SW 1271 (cell line): ENCODE measurements at places on chromosomes 5 and 9.

DNA sequence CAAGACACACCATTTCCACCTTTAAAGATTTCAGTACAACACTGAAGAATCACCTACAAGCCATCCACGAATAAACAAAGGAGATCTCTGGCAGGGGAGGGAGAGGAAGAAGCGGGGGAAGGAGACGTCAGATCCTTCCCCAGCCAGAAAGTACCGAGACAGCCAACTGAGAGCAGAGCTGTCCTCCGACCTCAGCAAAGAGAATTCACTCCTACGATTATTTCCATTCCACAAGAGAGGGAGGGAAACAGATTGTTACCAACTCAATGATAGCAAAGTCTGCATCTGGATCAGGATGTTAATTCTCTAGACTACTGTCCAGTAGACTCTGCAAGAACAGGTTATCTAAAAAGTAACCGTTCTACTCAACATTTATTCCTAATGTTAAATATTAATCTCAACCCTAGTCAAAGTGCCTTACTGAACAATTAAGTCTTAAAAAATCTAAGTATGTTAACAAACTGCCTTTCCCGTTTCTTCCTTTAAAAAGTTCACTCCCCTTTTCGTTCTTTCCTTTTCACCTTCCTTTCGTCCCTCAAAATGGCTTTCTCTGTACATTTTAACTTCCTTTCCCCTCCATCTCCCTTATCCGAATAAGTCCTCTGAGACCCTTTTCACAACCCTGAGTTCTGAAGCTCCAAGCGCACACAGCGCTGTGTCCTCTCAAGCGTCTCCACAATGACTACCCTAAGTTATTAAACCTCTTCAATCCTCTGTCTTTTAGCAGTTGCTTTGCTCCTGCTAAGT, 1.4 kb downstream of the CHD1 start:
- peak; percentile 72 for DNase-seq

DNA sequence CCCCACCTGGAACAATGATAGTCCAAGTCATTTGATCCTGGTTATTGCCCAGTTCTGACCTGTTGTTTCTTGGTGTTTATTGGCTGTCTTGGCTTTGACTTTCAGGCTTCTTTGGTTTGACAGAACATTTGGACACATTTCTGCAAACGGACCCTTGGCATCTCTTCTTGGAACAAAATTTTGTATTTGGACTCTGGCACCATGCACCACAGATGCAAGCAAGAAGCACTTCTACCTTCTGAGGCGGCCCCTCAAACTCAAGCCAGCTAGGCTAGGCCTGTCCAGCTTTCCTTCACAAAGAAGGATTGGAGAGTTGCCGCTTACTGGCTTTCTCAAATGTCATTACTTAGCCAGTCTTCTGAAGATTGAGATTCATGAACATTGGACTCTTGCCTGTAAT, 23.1 kb upstream of the FGF10 start:
- no peak for DNase-seq

DNA sequence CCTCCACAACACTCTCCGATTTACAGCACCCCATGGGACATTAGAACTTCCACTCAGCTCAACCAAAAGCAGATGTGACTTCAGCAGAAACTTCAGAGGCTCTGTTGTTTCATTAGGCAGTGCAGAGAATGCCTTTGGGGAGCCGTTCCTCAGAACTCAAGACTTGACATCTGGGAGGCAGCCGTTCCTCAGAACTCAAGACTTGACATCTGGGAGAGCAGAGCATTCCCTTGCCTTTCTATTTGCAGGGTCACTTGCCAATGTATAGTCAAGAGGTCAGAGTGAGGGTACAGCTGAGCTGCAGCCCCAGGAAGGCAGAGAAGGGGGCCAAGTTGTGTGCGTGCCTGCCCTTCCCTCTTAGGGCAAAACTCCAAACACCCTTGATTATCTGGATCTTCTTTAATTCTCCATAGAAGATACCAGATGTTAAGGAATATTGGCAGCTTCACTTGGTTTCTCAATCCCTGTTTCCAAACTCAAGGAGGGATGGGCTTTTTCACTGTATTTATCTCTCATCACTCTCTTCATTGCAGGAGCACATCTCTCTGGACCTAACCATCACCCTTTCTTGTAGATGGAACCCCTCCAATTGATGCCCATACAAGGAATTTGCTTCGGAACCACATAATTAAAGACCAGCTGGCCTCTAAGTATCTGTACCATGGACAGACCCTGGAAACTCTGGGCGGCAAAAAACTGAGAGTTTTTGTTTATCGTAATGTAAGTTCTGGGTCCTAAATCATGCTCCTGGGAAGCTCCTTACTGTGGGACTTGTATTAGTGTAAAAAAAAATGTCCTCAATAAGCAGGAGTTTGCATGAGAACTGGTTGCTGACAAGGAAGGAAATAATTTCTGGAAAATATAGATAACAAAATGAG, 25.6 kb downstream of the TGFBI start:
- DNase-seq: no peak

- no peak for DNase-seq
Observed at GRCh38 chr5:170565072-170565471, 61.3 kb downstream of the KCNIP1 start.

DNA sequence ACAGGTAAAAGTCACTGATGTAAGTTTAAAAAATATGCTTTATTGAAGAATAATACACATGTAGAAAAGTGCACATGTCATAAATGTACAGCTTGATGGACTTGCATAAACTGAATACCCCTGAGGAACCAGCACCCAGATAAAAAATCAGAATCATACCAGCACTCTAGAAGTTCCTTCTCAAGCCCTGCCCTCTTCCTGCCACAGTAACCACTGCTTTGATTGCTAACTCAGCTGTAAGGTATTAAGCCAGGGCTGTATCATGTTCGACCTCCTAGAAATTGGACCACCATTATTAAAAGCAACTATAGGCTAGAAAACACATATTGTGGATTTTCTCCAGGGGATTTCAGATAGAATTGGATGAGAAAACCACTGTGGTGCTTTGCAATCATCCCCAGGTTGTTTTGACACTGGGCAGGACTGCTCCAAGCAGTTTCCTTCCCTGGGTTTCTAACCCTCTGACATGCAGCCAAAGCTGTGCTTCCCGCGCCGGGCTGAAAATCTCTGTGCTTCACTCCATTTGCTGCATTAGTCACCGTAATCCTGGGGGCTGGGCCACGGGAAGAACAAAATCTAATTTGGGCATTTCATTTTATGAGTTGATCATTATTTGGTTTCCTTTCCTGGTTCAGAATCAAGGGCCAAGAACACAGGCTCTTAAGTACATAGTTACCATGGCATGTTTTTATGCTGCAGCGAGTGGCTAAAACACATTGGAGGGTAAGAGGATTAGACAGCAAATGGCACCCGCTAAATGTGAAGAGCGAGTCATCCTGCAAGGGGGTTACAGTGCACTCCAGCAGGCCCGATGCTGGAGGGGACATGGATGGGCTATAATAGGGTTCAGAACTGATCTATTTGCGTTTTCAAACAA, 139.4 kb upstream of the IL12B start:
- DNase-seq: no peak

DNA sequence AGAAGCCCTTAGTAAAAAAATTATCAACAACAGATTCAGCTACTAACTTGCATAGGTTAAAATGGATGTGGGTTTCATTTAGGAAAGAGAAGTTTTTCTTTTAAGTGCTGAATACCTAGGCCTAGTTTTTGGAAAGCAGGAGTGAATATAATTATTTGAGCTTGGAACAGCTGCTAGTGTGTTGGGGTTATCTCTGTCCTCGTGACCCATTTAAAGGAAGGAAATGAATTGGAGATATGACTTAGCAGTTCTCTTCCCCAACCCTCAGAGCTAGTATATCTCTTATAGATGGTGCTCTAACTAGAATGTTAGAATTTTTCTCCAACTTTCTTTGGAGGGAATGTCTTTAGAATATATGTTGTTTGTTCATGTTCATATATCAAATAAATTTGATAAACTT, 38.6 kb downstream of the ZNF366 start:
- no peak for DNase-seq

- no peak for DNase-seq
Observed at GRCh38 chr9:103296189-103296588, 301.1 kb downstream of the CYLC2 start.

DNA sequence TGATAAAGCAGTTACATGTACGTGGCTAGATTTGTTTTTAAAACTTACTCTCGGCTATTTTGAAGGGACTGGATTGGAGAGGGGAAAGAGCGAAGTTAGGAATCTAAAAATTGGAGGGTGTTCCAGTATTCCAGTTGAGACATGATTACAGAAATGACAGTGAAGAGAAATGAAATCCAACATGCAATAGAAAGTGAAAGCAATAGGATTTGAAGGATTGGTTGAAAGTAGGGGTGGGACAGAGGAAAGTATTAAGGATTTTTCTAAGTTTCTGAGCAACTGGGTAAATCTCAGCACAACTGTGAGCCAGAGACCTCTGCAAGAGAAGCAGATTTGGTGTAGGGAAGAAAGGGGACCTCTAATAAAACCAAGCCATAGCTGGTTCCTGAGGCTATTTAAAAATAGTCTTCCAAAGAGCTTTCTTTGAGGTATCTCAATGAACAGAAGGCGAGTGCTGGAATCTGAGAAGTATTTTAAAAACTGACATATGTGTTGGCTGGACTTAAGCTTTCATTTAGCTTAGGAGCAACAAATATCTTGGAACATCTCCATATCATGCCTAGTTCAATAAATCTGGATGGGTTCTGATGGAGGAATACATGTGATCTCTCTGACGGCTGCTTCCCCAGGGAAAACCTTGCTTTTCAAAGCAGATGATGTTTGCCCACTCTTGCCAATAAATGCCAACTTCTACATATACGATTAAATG, 110.4 kb upstream of the IFNK start:
- DNase-seq: no peak

GRCh38 chr9:138075496-138075895, 197.9 kb downstream of the CACNA1B start:
- DNase-seq: no peak

DNA sequence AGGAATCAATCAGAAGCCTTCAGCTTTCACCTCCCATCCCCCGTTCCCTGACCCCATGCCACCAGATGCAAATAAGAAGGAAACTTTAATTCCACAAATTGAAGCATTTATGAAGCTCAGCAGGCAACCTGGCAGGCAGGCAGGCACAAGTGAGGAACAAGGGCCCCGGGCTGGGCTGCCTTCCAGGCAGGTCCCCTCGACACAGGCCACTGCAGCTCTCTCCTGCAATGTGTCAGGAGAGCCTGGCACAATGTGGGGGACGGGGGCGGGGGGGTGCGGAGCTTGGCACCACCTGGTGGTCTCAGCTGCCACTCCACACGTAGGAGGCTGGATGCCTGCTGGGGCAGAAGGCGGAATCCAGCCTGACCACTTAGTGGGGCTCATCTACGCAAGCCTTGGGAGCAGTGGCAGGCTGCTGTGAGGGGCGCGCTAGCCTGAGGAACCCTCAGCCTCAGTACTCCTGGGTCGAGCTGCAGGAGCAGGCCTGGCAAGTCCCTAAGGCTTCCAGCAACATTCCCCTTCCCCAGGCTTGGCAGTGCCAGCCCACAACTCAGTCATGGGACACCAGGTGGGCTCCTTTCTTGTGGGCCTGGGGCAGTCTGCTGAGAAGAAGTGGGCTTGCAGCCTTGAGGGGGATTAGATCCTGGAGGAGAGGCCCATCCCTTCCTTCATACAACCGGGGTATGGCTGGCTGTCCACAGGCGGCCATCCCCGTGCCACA, 50.2 kb upstream of the KCNMB1 start:
- no peak for DNase-seq

GRCh38 chr9:136921718-136922117, 22.8 kb downstream of the FBXW5 start:
- DNase-seq: no peak

- DNase-seq: no peak
Observed at GRCh38 chr9:91378695-91379127, 17.0 kb upstream of the AUH start.

DNA sequence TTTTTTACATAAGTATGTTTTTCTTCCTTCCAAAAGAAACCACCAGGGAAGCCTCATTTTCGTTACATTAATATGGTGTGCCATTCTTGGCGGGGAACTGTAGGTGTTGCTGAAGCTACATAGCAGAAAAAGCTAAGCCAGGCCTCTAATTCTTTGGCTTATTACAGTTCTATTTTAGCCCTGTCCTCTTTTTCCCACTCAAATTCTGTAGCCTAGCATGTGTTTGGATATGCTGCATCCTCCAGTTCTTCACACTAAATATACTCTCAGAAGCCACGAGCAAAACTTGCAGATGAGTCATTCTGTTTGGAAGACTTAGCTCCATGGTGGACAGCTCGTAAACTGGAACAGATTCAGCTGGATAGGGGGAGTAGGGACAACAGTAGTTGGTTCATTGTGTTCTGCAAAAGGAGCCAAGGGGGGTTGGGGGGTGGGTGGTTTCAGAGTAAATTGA, 369.4 kb downstream of the TMEM161B start:
- no peak for DNase-seq

DNA sequence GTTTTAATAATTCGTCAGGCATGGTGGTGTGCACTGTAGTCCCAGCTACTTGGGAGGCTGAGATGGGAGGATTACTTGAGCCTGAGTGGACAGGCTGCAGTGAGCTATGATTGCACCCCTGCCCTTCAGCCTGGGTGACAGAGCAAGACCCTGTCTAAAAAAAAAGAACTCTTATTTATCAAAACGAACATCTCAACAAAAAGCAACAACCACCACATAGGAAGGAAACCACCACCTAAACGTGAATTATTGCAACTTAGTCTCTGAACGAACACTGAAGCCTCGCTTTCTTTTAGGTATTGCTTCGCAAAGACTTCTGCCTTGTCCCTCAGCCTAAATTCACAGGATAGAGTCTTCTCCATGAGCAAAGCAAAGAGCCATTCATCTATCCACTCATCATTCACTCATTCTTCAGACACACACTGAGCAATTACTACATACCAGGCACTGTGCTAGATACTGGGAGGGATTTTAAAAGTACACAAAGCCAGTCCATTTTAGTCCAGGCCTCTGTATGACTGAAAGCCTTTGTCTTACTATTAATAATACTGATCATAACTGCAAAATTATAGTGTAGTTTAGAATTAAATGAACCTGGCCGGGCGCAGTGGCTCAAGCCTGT, 57.4 kb downstream of the THBS4 start:
- DNase-seq: no peak

GRCh38 chr5:127961006-127961762, 122.4 kb upstream of the SLC12A2 start:
- no peak for DNase-seq
